ENCODE measurements at places on chromosomes 16 and 17.

DNA sequence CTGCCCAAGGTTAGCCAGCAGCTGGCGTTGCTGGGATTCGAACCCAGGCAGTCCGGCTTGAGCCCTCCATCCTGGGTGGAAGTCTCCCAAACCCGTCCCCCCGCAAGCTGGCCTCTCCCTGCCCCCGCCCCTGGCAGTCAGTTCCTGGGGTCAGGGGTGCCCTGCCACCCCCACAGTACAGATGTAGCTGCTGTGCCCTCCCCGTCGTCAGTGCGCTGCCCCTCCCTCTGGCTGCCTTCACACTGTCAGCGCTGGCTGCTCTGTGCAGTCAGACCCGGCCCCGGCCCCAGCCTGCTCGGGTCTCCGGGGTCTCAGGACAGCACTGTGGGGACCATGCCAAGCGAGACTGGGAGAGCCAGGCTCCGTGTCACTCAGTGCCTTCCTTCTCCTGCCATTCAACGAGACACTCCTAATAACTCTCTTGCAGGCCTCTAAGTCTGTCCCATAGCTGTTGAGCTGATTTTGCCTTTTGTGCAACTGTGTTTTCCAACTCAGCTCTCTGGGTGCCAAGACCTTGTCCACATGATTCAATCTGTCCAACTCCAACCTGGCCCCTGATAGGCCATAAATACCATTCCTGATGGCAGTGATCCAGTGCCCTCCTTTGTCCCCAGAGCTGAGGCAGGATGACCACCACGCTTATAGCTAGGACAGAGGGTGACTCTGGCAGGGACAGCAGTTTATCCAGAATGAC lies 55.5 kb upstream of the IL34 start:
- DNase-seq, result no peak

DNA sequence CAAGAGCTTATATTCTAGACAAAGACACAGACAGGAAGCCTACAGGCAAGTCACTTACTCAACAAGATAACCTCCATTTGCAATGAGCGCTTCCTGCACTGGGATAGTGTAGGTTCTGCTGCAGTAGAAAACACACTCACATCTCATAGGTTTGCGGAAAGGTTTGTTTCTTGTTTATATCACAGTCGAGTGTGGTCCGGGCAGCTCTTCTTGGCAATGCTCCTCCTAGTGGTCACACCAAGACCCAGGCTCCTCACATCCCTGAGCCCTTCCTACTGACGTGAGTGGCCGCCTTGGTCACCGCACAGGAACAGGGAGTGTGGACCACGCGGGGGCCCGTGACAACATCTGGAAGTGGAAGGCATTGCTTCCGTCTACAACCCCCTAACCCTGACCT lies 48.0 kb upstream of the RBFOX3 start:
- DNase-seq, result no peak

GRCh38 chr17:5825717-5826330 lies 241.5 kb upstream of the NLRP1 start:
- DNase-seq, result no peak

DNA sequence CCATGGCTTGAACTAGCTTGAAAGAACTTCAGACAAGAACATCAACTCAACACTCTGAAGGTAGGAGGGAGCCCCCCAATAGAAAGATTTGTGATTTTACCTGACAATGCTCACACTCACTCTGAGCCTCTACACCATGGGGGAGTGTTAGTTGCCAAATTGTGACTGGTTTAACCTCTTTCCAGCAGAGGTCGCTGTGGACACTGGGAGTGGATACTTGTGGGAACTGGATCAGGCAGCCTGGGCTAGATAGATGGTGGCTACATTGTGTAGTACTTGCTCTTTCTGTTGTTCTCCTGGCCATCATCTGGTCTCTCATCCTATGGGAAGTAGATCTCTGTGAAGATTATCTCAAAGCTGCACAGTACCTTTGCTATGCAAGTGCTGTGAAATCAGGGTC lies 2.9 kb downstream of the SMPD3 start:
- DNase-seq, result no peak

- no peak for DNase-seq
Observed at GRCh38 chr17:78133179-78133951, 2.8 kb downstream of the TMC8 start.

- no peak for DNase-seq
Observed at GRCh38 chr17:66968916-66969315, 4.4 kb downstream of the CACNG4 start.

GRCh38 chr17:46045639-46046038 lies 46.6 kb downstream of the STH start:
- no peak for DNase-seq

DNA sequence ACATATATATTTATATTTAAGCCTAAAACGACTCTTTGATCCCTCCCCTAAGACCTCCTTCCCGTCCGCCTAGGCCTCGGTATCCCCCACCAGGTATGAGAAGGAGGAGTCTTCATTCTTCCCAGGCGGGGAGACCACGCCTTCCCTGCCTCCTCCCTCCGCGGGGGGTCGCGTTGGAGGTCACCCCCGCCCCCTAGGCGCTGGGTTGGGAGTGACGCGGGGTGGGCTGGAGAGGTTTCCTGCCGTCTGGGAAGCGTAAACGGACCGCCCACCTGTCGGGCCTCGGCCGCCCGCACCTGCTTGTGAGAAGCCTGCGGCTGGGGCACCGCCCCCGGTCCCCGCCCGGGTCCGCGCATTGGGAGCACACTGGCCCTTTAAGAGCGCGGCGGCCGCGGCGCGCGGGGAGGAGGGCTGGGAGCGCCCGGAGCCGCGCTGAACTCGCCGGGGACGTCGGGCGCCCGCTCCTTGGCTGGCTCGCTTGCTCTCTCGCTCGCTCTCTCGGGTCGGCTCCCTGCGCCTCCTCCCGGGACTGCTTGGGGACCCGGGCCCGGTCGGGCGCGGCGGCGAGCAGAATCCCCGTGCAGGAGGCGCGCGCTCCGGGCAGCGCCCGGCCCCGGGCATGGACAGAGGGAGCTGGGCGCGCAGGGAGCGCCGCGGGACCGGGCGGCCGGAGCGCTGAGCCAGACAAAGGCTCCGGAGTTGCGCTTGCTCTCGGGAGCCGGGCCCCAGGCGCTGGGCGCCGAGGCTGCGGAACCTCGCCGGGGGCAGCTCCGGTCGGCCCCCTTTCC lies at the start of gene MMP15:
Gene MMP15 (plus strand): TSS at position 404 of the 788 bp plus-strand sequence. CDS start 597 bp downstream, outside the sequence.
- DNase-seq, result peak; percentile 46

GRCh38 chr17:81866440-81867169 lies 4.5 kb downstream of the ARHGDIA start:
- DNase-seq, result no peak

DNA sequence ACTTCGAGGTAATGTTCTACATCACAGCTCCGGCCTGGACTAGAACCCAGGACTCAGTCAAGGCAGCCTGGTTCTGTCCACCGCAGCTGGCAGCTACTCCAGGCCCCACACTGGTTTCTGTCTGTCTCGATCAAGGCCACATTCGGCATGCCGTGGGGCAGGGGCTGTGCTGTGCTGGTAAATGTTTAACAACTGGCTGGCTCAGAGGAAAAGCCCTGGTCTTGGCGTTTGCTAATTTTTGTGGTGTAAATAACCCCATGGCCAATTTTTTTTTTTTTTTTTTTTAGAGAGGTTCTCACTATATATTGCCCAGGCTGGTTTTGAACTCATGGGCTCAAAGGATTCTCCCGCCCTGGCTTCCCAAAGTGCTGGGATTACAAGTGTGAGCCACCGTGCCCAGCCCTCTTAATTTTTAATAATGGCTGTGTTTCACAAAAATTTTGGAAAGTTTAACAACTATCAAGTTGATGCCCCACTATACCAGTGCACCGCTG lies 328 bp upstream of the DRC7 start:
- DNase-seq, result no peak

- DNase-seq, result no peak
Observed at GRCh38 chr16:54402873-54403272, 116.3 kb upstream of the IRX3 start.

DNA sequence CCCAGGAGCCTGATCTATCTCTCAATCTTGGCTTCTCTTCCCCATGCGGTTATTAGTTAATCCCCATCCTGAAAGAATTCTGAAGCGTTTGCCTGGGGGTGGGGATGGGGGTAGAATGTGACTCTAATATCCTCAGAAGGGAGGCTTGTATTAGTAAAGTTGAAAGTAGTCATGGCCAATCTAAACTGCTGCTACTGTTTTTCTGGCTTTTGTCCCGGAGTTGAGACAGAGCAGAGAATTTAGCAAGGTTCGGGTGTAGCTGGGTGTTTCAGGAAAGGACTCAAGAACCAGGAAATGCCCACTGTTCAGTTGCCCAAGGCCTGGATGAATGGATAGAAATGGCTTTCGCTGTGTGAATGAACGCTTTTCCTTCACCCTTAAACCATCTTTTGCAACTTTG lies 17.6 kb upstream of the ITGAM start:
- DNase-seq, result no peak

DNA sequence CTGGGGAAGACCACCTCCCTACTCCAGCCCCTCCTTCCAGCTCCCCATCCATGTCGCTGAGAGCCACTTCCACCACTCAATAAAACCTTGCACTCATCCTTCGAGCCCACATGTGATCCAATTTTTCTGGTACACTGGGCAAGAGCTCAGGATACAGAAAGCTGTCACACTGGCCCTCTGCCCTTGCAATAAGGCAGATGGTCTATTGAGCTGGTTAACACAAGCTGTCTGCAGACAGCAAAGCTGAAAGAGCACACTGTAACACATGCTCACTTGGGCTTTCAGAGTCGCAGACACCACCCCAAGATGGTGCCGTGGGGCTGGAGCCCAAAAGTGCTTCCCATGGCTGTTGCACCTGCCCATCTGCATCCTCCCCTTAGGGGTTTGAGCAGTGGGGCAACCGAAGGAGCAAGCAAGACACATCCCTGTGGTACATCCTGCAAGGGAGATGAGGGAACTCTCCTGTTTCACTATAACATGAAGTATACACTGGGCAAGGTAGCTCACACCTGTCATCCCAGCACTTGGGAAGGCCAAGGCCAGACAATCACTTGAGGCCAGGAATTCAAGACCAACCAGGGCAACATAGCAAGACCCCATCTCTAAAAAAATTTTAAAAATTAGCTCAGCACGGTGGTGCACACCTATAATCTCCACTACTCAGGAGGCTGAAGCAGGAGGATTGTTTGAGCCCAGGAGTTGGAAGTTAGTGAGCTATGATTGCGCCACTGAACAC lies 52.8 kb upstream of the C17orf78 start:
- DNase-seq, result no peak

GRCh38 chr17:56832446-56832845 lies 1.3 kb downstream of the C17orf67 start:
- no peak for DNase-seq

DNA sequence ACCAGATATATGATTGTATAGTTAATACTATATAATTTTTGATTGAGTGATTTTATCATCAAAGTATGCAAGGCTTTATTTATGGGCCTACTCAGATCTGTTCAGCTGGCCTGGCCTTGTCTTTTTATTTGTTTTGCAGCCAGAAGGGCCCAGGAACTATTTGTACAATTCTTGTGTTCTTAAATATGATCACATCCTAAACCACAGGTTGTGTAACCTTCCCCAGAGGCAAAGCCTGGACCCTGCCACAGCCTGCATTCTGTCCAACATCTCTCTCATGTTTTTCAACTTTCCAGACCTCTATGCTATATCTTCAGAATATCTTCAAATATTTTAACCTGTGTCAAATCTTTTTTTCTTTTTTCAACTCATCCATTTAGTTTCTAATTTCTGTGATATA lies 410.4 kb upstream of the MON1B start:
- no peak for DNase-seq

DNA sequence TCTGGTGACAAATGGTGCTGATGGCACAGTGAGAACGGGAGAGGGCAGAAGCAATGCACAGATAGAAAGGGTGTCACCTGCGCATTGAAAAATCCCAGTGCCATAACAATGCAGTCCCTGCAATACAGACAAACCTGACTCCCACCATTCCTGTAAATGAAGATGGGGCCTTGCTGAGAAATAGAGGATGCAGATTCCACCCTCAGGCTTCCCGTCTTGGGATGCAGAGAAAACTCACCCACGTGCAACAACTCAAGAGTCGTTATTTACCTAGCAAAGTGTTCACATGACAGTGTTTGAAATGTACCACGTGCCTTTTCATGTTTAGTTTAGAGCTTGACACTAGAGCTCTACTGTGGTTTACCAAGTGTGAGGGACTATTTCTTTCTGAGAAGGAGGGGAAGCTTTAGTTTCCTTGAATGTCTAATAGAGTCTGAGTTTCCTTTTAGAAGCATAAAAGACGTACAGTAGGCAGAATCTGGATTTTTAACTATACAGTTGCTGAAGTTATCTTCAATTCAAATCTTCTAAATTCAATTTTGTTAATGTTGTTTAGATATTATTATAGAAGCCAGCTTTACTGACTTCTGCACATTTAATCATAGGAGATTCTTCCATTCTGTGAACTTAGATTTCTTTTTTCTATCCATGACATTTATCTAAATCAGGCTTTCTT lies 35.6 kb downstream of the WWOX start:
- no peak for DNase-seq

DNA sequence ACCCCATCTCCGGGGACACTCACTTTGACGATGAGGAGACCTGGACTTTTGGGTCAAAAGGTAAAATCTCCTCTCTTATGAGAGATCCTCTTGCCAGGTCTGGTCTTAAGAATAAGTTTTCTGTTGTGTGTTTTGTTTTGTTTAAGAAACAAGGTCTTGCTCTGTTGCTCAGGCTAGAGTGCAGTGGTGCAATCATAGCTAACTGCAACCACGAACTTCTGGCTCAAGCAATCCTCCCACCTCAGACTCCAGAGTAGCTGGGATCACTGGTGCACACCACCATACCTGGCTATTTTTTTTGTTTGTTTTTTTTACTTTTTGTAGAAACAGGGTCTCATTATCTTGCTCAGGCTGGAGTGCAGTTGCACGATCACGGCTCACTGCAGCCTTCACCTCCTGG lies 4.1 kb downstream of the MMP25 start:
- DNase-seq, result no peak

GRCh38 chr17:81111066-81111465 lies 54.2 kb upstream of the PVALEF start:
- no peak for DNase-seq

DNA sequence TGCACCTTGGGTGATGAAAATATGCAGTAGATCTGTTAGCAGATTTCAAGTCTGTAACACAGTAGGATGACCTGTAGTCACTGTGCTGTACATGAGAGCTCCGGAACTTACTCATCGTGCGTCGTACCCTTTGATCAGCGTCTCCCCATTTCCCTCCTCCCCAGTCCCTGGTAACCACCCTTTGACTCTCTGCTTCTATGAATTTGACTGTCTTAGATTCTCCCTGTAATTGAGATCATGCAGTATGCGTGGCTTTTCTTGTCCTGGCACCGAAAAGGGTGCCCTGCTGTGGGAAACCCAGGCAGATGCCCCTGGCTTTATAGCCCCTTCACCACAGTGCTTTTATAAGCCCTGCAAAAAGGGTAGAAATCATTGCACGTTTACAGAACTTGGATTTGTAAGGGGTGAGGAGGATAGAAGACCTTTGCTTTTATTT lies 20.5 kb downstream of the CLEC16A start:
- DNase-seq, result peak; percentile 30

GRCh38 chr17:47231334-47231733 lies 22.2 kb downstream of the MYL4 start:
- no peak for DNase-seq

DNA sequence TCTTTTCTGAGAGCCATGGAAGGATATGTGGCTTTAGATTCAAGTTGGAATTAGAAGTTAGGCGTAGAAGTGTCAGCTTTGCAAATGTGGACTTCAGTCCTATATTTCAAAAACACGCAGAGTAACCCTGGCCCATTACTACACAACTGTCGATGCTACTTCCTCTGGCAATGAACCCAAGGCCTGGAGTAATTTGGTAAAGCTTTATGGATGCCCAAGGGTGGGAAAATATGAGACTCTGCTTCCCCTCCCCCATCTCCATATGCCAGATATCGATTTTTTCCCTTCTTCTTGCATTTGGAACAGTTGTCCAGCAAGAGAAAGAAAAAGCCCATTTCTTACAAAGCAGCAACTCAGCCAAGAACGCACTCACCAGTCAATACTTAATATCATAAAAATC lies 2.9 kb upstream of the MAP1LC3B start:
- DNase-seq, result no peak

All from stimulated activated CD4-positive, alpha-beta T cell treated with anti-CD3 and anti-CD28 coated beads, Interleukin-1b, Interleukin-23, amount 100 ng/mL, for 1 hour (primary cell).